Epithelial cell of proximal tubule (primary cell): ENCODE measurements at places on chromosomes 12 and 14.

DNA sequence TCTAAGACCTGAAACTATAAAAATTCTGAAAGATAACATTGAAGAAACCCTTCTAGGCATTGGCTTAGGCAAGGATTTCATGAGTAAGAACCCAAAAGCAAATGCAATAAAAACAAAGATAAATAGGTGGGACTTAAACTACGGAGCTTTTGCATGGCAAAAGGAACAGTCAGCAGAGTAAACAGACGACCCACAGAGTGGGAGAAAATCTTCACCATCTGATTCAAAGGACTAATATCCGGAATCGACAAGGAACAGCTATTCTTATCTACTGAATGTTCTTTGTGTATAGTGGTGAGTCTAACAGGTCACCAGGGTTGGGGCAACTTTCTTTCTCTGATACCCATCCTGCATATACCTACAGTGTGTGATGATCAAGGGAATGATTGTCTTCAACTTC is 198.6 kb downstream of the CCDC91 start:
- DNase-seq: no peak

- no peak for DNase-seq
Observed at GRCh38 chr12:122029620-122030423, 8.1 kb downstream of the BCL7A start.

GRCh38 chr12:108468196-108468968 is 46.7 kb upstream of the FICD start:
- no peak for DNase-seq

GRCh38 chr12:25712169-25712568 is 159.1 kb upstream of the LMNTD1 start:
- DNase-seq: no peak

DNA sequence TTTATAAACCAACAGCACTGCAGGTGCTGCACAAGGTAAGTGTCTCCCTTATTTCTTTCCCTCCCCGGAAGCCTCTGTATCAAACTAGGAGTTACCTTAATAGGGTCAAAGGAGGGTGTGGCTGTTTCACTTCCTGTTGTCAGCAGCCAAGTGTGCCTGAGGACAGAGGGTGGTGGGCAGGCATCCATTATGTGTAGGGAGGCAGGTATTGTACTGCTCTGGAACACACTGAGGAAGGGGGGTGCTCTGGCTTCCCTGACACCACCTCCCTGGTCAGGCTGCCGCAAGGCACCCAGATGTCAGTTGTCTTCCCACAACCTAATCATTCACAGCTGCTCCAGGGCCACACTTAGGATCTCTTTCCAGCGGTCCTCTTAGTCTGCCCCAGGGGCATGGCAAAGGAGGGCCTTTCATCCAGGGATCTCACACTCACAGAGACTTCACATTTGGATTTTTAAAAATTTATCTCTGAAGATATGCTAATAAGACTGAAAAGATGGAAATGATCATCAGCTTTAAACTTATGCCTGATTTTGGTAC is 132.0 kb upstream of the ARHGAP5 start:
- DNase-seq: no peak
